ENCODE measurements at places on chromosomes 4 and X. TPM values are rescaled to one million over a fixed set of nuclear protein-coding genes. Genes with fewer than 3 reads are reported as not detected.

The SHOX gene
- total RNA-seq, result not detected

DNA sequence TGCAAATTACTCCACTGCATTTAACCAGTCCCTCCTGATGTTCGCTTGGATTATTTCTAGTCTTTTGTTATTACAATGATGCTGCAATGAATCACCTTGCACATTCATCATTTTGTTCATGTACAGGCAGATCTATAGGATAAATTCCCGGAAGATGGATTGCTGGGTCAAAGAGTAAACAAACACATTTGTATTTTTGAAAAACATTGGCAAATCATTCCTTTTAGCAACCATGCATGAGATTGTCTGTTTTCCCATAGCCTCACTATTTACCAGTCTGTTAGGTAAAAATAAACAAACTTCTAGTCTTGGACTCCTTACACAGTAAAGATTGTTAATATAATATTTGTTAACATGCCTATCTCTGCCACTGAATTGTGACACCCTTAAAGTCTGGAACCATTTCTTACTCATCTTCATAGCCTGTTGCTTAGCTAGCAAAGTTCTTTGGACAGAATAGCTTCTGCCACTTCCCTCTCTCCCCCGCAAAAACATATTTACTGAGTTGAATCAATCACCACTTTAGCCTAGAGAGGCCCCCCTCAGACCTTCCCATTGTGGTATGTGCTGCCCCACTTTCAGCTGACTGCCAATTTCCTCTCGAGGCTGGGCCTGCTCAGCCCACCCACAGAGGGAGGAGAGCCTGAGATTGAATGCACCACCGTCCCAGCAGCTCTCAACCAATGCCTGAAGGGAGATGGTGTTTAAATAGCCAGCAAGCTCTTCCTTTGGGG is 108.4 kb upstream of the ATXN3L start:
- peak; percentile 1 for DNase-seq

The ALB gene
- not detected for total RNA-seq

- DNase-seq, result no peak
Measured at GRCh38 chr4:73984736-73985527, 3.1 kb downstream of the PPBP start.

DNA sequence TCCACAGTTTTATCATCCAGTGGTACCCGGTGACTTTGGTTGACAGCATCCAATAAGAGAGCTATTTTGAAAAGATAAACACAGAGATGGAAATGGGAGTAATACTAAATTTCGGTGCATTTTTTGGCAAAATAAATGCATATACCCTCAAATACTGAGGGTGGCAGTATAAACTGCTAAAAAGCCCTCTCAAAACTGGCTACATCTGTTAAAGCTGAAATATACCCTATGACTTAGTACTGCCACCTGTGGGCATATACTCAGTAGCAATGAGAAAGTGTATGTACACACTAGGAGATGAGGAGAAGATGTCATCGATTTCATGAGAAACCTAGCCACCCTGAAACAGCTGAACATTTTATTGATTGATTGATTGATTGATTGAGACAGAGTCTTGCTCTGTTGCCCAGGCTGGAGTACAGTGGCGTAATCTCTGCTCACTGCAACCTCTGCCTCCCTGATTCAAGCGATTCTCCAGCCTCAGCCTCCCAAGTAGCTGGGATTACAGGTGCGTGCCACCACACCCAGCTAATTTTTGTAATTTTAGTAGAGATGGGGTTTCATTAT is 12.2 kb upstream of the TMEM128 start:
- peak; percentile 53 for DNase-seq

The CTSO gene
- 1.3 TPM for total RNA-seq

The APLN gene
- 0.28 TPM for total RNA-seq

DNA sequence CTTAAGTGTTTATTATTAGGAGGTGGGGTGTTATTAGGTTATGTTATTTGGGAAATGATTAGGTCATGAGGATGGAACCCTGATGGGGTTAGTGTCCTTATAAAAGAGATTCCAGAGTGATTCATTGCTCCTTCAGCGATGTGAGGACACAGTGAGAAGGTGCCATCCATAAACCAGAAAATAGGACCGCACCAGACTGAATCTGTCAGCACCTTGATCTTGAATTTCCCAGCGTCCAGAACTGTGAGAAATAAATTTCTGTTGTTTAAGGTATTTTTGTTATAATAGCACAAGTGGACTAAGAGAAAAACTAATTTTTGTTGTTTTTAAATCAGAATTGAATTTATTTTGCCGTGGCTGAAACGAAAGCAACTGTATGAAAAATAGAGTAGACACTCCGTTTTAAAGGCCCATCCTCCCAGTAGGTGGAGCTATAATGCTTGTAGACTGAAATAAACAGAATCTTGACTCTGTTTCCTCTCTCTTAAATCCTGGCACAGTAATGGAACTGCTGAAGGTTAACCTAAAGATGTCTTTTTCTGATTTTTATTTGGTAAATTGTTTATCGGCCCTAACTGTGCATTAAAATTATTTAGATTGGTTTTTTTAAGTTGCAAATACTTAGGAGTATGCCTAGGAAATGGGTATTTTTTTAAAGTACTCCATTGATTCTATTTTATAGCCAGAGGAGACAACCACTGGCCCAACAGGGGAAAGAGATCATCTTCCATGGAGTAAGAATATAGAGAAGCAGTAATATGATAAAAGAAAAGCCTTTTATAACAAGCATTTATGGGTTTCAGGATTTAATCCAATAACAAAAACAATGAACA is 133.2 kb upstream of the ADAMTS3 start:
- DNase-seq, result peak; percentile 50

The CLCN5 gene
- 5.2 TPM for total RNA-seq

GRCh38 chrX:115134382-115134781 is 54.8 kb upstream of the RBMXL3 start:
- no peak for DNase-seq

DNA sequence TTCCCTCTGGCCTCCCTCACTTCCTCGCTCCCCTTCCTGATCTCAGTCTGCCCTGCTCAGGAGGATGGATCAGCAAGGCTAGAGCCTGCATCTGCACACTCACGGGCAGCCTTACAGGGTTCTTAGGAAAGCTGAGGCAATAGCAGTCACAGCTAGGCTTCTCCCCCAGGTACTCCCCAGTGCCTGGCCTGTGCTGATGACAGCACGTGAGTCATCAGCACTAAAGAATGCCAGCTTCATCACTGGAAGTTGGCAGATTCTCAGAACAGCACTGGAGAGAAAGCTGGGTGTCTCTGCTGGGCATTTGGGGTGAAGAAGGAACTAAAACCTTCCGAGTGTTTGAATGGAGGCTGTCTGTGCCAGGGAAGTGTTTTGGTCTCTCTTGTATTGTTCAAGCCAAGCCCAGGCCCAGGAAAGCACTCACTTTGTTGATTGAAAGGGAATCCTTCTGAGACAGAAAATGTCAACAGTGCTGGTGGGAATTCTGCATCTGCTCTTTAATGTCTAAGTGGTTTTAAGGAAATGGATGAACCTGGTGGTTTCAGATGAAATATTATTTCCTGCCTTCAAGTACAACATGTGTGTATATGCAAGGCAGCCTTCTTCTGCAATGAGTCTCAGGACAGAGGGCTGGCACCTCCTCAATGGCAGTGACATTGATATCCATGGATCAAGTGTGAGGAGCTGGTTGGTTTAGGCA is 73.0 kb upstream of the SCOC start:
- peak; percentile 4 for DNase-seq

The CTAG1B gene
- not detected for total RNA-seq

DNA sequence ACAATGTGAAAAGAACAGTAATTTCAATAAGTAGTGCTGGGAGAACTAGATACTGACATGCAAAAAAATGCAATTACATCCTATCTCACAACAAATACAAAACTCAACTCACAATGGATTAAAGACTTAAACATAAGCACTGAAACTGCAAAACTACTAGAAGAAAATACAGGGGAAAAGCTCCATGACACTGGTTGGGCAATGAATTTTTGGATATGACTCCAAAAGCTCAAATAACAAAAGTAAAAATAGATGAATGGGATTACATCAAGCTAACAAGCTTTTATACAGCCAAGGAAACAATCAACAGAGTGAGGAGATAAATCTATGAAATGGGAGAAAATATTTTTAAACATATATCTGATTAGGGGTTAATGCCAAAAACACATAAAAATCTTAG is 53.1 kb downstream of the ANKRD17 start:
- DNase-seq, result no peak

GRCh38 chrX:115589419-115589818 is 28.4 kb downstream of the PLS3 start:
- no peak for DNase-seq

- DNase-seq, result no peak
Measured at GRCh38 chr4:16411501-16412085, 185.3 kb upstream of the TAPT1 start.

The SERPINA7 gene
- not detected for total RNA-seq

DNA sequence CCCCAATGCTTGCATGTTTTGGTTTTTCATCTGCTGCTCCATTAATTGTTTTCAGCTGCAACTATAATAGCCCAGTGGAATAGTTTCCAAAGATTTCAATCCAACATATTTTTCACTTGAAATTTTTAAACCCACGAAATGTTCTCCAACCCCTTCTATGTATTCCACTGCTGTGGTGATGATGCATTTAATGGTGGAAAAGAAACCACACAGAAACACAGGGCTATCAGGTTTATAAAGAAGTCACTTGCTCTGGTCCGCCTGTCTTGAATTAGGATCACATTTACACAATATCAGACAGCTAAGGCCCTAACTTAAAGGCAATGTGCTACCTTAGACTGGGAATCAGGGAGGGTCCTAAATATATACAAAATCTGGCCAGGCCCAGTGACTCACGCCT is 35.0 kb downstream of the OPHN1 start:
- no peak for DNase-seq
